ENCODE measurements at places on chromosomes 2 and 18.

- peak; percentile 56 for ATAC-seq
These were observed 30.3 kb upstream of the IKZF2 start for GRCh38 chr2:213181712-213182111.

GRCh38 chr2:167697194-167697593 lies 550.2 kb downstream of the STK39 start:
- ATAC-seq = no peak

- ATAC-seq = no peak
These were observed 7.9 kb upstream of the NR4A2 start for GRCh38 chr2:156340377-156340776.

DNA sequence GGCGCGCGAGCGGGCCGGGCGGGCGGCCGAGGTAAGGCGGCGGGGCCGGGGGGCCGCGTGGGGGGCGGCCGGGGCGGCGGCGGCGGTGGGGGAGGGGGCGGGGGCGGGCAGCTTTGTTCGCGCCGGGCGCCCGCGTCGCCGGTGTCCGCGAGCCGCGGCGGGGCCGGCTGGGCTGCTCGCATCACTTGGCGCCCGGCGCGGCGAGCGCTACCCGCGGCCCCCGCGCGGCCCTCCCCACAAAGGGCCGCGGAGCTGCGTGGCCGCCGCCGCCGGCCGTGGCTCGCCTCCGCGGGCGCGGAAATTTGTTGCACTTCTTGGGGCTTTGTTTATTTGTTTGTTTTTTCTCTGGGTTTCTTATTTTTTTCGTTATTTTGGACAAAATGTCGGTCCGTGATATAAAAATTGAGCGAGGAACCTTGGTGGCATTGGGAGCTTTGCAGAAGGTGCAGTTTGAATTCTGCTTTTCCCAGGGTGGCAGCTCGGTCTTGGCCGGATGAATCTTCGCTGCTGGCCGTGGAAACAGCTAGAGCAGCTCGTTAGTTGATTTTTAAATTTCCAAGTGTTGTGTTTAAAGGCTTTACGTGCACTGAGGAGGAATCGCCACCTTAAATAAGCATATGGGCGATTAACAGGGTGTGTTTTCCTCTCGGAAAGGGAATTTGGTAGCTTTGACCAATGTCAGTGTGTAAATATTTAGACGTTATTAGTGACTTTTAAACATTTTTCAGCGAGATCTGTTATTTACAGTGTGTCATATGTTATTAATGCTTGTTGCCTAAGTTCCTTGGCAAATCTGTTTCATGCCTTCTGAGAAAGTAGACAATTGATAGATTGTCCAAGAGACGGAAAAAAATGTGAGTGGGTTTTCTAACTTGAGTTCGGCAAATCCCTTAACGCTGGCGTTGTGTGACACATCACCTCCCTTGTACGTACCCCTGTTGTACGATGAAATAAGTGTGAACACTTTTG lies 822 bp downstream of the UBE2E3 start:
- peak; percentile 19 for ATAC-seq

DNA sequence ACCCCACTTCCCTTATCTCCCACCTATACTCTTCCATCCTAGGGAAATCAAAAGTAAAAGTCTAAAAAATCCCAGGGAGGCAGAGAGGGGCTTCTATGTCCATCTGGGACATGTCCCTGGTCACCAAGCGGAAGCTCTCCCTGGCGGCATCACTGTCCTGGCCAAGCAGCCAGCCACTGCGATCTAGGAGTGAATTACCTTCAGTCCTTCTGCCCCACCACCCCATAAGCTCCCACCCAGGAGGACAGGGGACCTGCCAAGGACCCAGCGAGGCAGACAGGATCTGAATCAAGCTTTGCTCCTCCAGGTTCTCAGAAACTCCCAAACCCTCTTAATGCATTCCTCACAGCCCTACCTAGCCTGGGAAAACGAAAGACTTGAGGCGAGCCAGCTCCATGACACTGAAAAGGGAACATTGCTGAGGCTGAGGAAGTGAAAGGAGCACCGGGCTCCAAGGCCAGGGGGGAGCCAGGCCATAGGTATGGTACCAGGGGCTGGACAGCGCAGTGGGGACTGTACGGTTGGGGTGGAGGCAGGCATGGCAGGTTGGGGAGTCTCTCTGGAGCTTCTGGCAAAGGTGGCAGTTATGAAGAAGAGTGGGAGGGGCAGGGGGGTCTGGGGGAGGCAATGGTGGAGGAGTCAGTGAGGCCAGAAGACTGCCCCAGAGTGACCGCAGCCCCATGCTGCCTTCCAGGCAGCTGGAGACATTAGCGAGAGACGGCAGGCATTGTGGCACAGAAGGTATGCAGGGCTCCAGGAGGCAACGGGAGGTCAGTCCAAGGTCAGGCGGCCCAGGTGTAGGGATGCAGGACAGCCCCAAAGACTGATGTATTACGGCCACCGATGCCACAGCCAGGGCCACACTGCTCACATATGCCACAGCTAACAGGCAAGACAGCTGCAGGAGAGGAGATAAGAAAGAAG lies 2.7 kb upstream of the SLC23A3 start:
- ATAC-seq = no peak

DNA sequence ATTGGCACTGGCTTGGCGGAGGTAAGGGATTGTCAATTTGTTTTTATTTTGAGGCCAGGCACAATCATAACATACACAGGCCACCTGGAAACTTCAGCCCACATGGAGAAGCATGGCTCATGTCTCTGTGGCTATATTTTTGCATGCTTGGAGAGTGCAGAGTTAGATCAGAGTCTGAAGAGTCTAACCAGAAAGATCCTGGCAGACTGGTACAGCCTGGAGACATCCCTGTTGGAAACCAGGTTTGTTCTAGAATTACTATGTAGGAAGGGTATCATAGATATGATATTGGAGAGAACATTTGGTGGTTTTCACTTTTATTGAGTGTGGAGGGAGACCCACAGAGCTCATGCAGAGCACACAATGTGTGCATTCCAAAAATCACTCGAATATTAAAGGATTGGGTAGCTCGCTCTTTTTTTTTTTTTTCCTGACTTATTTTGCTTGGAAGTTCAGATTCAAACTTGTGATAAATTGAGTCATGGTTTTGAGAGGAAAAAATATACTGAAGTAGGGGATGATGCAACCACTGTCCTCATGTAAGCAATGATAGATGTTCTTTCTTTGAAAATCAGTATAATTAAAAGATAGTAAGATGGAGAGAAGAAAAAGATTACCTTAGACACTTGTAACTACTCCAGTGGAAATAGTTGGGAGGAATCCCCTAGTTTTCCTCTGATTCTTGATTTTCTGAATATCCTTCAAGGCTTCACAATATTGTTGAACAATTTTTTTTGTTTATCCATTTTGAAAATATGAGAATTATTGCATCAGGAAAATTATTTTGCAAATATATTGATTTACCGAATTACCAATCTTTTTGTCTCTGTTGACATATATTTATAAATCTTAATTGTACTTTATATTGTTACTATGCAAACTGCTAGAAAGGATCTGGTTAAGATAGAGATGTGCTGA lies 185.7 kb upstream of the ZEB2 start:
- ATAC-seq = no peak

- ATAC-seq = peak; percentile 74
These were observed 187.3 kb downstream of the VAPA start for GRCh38 chr18:10100941-10101701.

GRCh38 chr2:52611759-52612158 lies 1155.8 kb upstream of the CHAC2 start:
- peak; percentile 41 for ATAC-seq

- no peak for ATAC-seq
These were observed 4.6 kb downstream of the SIX2 start for GRCh38 chr2:45004562-45005191.

DNA sequence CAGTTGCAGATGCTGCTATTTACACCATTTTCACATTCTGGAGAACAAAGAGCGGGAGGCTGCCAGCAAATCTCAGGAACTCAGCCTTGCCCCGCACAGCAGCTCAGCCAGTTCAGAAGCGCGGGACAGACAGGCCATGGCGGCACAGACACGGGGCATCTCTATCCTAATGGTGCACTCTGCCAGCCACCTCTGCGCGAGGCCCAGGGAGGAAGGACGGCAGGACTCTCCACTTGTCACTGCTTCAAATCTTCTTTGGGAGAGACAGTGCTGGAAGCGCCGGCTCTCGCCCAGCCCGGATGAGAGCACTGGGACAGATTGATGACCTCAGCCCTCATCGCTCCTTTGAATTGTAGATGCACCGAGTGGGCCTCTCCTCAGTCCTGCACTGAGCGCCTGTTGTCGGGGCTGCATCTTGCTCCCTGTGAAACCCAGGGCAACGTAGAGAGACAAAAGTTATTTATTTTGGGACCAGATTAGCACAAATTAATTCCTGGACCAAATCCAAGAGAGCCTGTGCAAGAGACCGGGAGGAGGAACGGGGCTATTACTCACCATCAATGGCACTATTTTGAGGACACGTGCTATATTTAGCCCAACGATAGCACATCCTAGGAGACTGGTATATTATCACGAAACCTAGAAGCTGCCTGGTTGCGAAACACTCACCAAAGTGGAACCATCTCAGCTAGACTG lies 211.4 kb upstream of the SMIM21 start:
- ATAC-seq = peak; percentile 94

- no peak for ATAC-seq
These were observed 173.8 kb downstream of the TMEM18 start for GRCh38 chr2:503288-503999.

- ATAC-seq = peak; percentile 71
These were observed 53.7 kb upstream of the LRRC30 start for GRCh38 chr18:7177116-7177744.

- ATAC-seq = peak; percentile 30
These were observed 11.8 kb upstream of the ZFP36L2 start for GRCh38 chr2:43238176-43238575.

DNA sequence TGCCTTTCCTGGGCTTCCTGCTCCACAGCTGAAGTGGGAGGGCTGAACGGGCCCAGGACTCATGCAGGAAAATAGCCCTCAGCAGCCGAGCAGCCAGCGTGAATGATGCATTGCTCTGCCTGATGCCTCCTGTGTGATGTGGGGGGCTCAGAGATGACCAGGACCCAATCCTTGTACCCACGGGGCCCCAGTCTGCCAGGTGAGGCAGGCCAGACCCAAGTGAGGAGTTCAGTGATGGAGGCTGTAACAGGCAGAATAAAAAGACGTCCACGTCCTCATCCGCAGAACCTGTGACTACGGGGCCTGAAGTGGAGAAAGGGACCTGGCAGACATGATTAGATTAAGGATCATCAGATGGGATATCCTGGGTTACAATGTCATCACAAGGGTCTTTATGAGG lies 194.9 kb upstream of the HDAC4 start:
- ATAC-seq = peak; percentile 16

DNA sequence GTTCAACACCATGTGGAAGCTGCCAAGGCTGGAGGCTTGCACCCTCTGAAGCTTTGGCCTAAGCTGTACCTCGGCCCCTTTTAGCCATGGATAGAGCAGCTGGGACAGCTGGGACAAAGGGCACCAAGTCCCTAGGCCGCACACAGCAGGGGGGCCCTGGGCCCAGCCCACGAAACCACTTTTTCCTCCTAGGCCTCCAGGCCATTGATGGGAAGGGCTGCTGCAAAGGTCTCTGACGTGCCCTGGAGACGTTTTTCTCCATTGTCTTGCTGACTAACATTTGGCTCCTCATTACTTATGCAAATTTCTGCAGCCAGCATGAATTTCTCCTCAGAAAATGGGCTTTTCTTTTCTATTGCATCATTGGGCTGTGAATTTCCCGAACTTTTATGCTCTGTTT lies 13.7 kb downstream of the RAPGEF4 start:
- ATAC-seq = peak; percentile 56

Measured in motor neuron (in vitro differentiated cells).